ENCODE measurements at places on chromosomes 5 and 9.

- DNase-seq, result no peak
Measured at GRCh38 chr9:69171517-69171916, 2.6 kb upstream of the TJP2 start.

DNA sequence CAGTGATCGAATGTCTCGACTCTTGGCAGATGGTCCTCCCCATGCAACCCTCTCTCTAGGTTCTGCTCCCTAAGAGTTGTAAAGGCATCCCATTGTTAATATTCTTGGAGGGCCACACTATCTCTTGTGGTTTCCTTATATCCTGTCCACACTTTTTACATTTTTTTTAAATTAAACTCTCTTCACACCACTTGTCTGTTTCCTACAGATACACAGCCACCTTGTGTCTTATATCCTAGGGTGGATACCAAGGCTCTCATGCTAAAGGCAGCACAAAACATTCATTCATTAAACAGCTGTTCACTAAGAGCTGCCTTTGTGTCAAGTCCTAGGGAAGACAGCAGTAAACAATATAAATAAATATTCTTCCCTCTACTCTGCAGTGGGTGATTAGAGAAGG, 60.5 kb upstream of the SHISAL2B start:
- DNase-seq, result no peak

DNA sequence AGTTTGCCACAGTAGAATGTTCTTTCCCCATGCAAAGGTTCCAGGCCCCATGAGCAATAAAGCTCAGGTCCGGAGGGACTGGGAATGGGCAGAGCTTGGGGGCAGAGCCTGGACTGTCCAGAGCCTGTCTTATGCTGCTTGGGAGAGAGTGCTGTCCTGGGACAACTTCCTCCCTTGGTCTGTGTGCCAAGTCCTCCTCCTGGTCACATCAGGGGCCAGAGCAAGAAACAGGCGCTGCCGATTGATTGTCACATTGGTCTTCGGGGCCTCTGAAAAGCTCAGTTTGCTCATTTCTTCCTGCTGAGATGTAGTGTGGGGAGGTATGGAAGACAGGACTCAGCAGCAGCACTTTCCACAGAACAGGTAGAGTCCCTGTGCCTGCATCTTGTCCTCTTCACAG, 54.0 kb upstream of the FCN1 start:
- no peak for DNase-seq

DNA sequence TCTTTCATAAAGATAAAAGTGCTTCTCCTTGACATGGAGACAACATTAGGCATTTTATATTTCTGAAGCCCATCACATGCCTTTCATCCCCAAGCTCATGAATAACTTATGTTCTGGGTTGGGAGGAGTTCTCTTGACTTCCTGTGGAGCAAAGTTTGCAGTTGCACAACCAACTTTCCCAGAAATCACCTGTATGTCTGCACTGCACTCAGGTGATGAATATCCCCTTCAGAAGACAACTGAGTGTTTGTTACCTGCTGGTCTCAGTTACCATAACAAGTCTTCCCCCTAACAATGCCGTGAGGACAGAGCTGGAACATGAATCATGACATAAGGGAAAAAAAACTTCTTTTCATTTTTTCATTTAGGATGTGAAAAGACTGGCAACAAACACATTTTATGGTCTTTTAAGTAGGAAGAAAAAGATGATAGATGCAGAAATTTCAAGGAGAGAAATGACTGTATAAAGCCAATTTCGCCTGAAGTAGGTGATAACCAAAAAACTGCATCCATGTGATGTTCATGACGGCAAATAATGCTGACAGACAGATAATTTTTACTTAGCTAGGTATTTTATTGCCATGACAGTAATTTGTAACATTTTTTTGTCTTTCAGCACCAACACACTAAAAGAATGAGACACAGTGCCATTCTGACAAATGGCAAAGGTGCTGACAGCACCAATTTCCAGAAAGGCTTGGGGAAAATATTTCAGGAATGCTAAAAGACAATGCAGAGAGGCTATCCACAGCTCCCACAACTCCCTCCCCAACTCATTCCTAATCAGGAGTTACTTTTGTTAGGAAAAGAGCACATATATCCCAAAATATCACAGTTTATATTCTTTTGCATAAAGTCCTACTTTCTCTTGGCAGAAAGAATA, 656.3 kb downstream of the PRELID2 start:
- no peak for DNase-seq

GRCh38 chr9:114051706-114052105, 26.4 kb downstream of the AMBP start:
- DNase-seq, result no peak

DNA sequence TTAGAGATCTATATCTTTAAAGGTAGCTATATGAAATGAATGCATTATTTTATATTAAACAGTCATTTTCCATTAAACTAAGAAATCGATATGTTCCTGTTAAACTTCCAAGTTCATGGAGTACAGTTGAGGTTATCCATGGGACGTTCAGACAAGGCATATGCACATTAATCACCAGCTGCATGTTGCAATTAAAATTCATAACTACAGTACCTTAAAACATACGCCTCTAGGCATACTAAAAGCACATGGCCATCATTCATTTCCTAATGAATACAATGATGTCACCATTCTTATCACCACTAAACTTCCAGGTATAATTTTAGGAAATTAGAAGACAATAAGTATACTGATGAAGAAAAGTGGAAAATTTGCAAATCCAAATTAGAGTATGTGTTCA, 174.3 kb downstream of the CDH12 start:
- no peak for DNase-seq

DNA sequence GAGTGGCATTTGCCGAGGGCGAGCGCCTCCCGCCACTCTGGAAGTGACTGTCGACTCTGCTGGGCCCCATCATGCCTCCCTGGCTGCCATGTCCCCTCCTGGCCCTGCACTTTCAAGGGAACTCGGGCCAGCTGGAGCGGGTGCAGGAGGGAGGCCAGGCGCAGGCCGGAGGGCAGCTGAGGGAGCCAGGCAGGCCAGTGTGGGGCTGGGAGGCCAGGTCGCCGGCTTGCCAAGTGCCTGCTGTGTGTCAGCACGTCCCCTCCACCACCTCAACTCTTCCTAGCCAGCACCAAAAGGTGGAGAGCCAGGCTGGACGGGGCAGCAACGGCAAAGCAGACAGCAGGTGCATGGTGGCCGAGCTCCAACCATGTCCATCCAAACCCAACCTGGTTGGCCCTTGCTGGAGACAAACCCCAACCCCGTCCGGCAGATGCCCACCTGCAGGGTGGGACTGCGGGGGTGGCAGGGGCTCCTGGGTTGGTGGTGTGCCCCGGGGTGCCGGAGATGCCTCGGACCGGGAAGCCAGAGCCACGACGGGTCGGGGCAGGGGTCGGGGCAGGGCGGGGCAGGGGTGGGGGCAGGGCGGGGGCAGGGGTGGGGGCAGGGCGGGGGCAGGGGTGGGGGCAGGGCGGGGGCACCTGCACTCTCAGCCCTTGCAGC, 36.5 kb upstream of the EGFL7 start:
- no peak for DNase-seq

DNA sequence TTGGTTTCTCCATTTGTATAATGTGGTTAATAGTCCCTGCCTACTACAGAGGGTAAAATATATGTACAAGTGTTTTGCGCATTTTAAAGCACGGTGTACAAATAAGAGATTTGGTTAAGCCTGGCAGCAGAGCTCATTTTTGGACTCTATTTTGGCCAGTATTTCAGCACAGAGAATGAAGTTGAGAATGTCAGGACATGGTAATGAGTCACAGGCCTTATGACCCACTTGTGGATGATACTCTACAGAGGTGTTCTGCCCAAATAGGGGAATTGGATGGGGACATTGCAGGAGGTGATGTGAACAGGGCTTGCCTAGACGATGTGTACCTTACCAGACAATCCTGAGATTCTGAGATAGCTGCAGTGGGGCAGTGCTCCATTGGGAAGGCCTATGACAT, 50.6 kb downstream of the MELK start:
- DNase-seq, result no peak

GRCh38 chr9:96617439-96618185, 2.0 kb downstream of the CDC14B start:
- DNase-seq, result no peak

- no peak for DNase-seq
Measured at GRCh38 chr5:107303171-107303968, 367.4 kb downstream of the EFNA5 start.

DNA sequence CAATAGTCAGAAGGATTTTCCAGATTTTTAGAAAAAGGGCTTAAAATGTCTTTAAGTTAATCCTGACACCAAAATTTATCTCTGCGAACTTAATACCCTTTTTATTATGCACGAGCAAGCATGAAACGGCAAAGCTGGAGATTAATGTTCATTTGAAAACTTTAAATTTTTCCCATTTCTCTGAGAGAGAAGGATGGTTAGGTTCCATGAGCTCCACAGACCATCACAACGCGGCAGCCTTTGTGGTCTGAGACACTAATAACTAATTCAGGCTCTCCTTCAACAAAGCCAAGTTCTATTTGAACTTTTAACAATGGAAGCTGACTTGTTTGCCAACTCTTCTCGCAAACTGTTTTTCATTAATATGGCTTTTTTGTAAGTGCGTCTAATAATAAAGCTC, 94.7 kb downstream of the MYO10 start:
- DNase-seq, result no peak

GRCh38 chr9:129162497-129163197, 15.4 kb downstream of the IER5L start:
- DNase-seq, result no peak

GRCh38 chr9:98807070-98807813, at the start of gene GALNT12:
GALNT12 (plus strand) TSS chr9:98807670; CDS start chr9:98807699, 29 bp downstream.
- DNase-seq, result no peak

DNA sequence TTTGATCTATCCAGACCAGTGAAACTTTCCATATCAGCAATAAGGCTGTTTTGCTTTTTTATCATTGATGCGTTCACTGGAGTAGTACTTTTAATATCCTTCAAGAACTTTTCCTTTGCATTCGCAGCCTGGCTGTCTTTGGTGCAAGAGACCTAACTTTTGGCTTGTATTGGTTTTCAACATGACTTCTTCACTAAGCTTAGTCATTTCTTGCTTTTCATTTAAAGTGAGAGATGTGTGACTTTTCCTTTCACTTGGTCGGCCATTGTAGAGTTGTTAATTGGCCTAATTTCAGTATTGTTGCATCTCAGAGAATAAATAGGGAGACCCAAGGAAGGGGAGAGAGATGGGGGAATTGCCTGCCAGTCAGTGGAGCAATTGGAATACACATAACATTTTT, 26.4 kb upstream of the CMYA5 start:
- DNase-seq, result no peak

- no peak for DNase-seq
Measured at GRCh38 chr5:137312011-137312410, 187.1 kb downstream of the SPOCK1 start.

GRCh38 chr9:91714020-91714806, 235.8 kb downstream of the ROR2 start:
- DNase-seq, result no peak

GRCh38 chr5:23419115-23419514, 88.3 kb upstream of the PRDM9 start:
- no peak for DNase-seq

- DNase-seq, result no peak
Measured at GRCh38 chr5:10712574-10713366, 48.3 kb downstream of the DAP start.

DNA sequence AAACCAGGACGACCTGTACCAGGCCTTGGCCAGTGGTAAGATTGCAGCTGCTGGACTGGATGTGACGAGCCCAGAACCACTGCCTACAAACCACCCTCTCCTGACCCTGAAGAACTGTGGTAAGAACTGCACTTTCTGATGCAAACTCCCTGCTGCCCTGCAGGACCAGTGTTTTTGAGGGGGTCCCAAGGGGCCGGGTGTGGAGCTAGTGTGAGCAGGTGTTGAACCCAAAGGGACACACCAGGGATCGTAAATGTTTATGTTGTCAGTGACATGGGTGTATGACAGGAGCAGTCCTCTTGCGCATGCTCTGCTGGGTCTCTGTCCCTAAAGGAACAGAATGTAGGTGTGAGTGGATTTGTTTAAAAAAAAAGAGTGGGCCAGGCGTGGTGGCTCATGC, 9.5 kb downstream of the GRHPR start:
- DNase-seq, result no peak

DNA sequence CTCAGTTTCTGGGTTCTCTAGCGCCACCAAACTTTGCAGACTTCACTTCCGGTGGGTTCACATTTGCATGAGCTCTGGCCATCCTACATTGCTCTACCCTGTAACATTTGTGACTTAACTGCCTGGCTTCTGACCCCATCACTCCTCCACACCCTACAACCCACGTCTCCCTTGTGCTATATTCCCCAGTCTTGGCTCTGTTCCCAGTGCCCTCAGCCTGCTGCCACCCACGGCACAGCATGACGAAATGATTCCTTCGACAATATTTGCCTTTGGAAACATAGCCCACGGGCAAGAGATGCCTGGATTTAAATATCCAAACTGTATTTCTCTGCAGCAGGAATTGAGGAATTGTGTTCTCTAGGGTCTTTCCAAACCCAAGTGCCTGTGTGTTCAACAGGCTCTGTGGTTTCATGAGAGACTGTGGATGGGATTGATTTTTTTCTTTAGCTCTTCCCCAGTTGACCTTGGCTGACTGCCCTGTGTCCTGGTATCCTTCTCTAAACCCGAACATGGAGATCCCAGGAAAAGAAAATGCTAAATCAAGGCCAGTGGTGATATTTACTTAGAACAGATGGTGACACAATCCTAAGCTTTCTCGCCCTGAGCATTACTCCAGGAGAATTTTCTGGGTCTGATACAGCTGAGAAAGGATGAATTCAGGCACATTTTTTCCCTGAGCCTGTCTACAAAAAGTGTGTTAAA, 44.4 kb upstream of the GRIA1 start:
- no peak for DNase-seq

DNA sequence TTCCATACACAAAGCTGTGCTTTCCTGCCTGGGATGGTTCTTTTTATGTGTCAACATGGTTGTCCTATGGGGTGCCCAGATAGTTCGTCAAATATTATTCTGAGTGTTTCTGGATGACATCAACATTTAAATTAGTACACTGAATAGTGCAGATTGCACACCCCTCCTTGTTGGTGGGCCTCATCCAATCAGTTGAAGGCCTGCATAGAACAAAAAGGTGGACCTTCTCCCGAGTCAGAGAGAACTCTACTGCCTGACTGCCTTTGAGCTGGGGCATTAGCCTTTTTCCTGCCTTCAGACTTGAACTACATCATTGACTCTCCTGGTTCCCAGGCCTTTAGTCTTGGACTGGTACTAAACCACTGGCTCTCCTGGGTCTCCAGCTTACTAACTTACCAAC, 80.4 kb downstream of the SHB start:
- DNase-seq, result no peak

DNA sequence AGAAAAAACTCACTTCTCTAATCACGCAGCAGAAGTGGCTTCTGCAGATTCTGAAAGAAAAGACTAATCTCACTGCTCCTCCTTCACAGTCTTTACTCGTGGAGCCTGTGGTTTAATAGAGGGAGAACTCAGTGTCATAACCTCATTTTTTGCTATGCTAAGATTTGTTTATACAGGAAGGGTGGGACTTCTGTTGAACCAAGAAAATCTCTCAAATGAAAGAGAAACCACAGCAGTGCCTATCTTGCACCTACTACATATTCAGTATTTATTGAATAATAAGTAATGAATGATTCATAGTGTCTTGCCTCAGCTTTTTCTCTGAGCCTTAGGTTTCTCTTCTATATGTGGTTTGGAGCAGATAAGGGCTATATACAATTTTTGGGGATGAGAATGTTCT, 136.1 kb upstream of the DMAC1 start:
- no peak for DNase-seq
